CD14-positive monocyte (primary cell): ENCODE measurements at places on chromosomes 6 and 20.

GRCh38 chr6:138287144-138287955 lies 69.1 kb upstream of the PBOV1 start:
- DNase-seq: no peak

DNA sequence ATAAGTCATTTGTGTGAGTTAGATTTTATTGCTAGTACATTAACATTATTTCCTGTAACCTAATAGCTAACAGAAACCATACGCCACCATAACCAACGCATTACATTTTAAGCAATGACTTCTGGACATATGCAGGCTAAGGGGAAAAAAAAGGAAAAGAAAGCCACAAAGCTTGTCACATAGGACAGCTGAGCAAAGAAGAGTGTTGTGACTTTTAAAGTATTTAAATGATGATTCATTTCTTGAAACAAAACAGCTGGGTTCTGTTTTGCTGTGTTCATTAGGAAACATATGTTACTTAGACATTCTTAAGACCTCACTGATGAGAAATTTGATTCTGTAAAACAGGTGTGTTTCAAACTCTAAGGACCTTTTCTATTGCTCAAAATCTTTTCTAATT lies 171.4 kb downstream of the COL9A1 start:
- DNase-seq: no peak

GRCh38 chr6:116990679-116991078 lies 113.6 kb downstream of the RFX6 start:
- DNase-seq: no peak

DNA sequence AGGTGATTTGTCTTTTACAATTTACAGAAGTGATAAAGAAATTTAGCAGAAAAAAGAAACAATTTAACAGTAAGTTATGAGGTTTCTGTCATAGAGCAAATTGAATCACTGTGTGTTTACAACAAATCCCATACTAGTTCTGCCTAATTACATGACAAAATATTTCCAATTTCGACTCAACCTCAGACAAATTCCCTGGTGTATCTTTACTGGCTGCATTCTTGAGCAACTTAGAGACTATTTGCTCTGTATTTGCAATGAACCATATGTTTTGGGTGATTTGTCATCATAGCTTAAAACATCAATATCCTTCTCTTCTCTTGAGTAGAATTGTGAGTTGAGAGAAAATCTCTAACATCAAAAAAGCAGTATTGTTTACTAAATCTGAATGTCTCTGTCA lies 128.7 kb downstream of the SIM1 start:
- no peak for DNase-seq

DNA sequence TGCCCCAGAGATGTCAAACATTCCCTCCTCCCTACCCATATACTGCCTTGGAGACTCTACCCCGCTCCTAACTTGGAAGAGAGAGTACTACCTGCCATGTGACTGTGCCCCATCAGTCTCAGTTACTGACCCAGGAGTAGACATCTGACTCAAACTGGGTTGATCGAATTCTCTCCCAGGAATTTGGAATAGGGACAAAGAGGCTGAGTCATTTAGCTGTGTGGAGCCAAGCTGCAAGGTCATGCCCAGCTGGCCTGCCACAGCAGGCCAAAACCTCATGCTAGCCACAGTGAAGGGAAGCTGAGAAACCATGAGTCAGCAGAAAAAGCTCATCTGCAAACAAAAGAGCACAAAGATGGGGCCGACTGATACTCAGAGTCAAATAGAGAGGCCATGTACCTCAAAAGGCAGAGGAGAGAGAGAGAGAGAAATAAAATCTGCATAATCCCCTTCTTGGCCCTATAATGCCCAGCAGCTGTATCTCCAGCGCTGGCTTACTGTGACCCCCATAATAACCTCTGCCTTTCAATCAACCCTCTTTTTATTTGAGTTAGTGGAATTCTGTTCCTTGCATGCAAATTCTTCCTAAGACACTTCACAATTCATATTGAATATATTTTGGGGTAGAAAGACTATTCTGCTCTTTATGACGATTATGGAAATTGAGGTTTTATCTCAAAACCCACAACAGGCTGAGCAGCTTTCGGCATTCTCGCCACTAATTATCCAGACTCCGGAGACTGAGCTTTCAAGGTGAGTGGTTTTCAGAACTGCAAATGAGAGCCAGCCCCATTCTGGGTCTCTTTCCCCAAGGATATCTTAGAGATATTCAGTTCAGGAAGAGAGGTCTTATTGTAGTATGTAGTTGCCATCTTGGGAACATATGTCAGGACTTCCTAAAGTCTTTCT lies 21.4 kb upstream of the AKIRIN2 start:
- peak; percentile 88 for DNase-seq

- no peak for DNase-seq
Measured at GRCh38 chr6:139600919-139601475, 226.5 kb upstream of the CITED2 start.

- no peak for DNase-seq
Measured at GRCh38 chr20:31883829-31884228, 13.4 kb downstream of the TTLL9 start.

DNA sequence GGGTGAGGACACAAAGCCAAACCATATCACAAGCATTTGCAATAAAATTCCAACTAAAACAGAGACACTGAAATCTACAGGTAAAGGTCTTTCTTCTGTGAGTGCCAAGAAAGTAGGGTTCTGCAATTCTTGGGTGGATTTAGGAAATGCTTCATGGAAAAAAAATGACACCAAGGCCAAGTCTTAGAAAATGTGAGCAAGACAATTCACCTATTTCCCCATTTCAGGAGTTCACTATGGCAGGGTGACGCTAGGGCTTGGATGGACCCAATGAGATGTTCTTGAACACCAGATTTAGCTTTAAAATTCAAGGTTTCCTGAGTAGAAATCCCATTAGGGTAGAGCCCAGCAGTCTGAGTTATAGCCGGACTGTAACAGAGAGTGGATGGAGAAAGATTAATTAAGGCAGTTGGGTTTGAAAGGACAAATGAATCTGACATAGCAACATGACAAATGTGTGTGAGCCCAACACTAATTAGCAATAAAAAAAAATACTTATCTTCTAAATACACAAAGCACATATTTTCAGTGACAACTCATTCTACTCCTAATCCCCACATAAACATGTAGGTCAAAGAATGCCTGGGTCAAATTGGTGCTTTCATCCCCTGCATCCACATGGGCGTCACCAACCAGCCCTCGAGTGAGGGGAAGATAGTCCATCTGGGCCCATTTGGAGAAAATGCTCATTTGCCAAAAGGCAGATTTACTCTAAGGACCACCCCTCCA lies 180.4 kb upstream of the JARID2 start:
- DNase-seq: peak; percentile 43

- DNase-seq: no peak
Measured at GRCh38 chr6:140806431-140806830, 1326.3 kb upstream of the GJE1 start.

GRCh38 chr20:37357481-37358365 lies 11.8 kb downstream of the SRC start:
- DNase-seq: peak; percentile 92
